ENCODE measurements at places on chromosomes 2 and 18. TPM values are rescaled to one million over a fixed set of nuclear protein-coding genes. Genes with fewer than 3 reads are reported as not detected.

DNA sequence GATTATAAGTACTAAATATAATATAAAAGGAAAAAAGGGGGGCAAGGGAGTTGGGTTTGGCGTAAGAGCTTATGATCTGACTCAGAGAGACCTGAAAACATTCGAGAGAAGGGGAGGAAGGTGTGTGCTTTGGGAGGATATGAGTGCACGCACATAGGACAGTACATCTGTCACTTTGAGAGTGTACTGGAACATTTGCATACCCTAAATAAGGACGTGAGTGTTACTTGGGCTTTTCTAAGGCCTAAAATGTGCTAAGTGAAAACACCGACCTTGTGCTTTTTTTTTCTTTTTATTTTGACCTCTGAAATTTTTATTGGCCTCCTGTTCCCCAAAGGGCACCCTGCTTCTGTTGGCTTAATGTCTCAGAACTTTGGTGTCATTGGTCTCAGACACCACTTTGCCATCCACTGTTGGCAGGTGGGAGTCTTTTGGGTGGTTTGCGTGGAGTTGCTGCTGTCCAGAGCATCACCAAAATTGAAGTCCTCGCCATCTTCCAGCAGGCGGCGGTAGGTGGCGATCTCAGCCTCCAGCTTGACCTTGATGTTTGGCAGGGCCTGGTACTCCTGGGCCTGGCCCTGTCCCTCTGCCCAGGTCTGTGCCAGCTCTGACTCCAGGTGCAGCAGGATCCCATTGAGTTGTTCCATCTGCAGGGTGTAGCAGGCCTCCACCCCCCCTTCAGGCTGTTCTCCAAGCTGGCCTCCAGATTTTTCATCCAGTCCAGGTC, 57.7 kb downstream of the CD28 start:
- H3K4me3 ChIP-seq, result no peak overlapping the region
- no peaks in the 10 kb centered on the region for H3K27me3 ChIP-seq
- peaks cover 2% of the 10 kb centered on the region for H3K4me1 ChIP-seq

The EFEMP1 gene
- total RNA-seq, result 43.9 TPM

The MAPK4 gene
- 16.3 TPM for total RNA-seq

The CYS1 gene
- 2.5 TPM for total RNA-seq

The CCDC178 gene
- total RNA-seq, result not detected

The UGT1A9 gene
- total RNA-seq, result not detected

DNA sequence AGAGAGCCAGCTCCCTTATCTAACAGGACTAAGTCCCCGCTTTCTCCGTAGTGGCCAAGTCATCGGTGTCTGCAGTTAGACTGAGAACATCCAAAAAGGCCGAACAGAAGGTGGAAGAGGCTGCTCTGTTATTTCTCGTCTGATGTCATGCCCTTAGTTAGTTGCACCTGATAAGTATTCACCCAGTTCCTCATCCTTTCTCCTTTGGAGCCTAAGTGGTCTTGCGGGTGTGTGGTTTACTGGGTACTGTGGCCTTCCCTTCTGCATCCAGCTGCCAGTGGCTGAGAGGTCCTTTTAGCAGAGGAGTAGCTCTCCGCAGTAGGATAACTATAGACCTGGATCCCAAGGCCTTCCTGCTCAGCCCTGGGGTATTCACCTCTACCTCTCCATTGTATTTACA, 211.6 kb downstream of the BCL2 start:
- DNase-seq, result no peak
- H3K36me3 ChIP-seq, result no peaks in the 10 kb centered on the region
- no peak overlapping the region for H3K27ac ChIP-seq
- no peak overlapping the region for H3K4me3 ChIP-seq
- no peaks in the 10 kb centered on the region for H3K4me1 ChIP-seq

The PRSS56 gene
- total RNA-seq, result not detected

GRCh38 chr18:66916834-66917233, 312.9 kb upstream of the CDH19 start:
- no peak overlapping the region for H3K4me3 ChIP-seq
- H3K4me1 ChIP-seq, result no peaks in the 10 kb centered on the region
- no peaks in the 10 kb centered on the region for H3K27me3 ChIP-seq
- no peak for DNase-seq
- H3K36me3 ChIP-seq, result no peaks in the 10 kb centered on the region

The EDAR gene
- total RNA-seq, result 0.69 TPM

GRCh38 chr2:164779383-164780057, 62.1 kb downstream of the COBLL1 start:
- H3K4me1 ChIP-seq, result peaks cover 44% of the 10 kb centered on the region
- H3K4me3 ChIP-seq, result no peak overlapping the region
- peaks cover 3% of the 10 kb centered on the region for H3K36me3 ChIP-seq
- DNase-seq, result no peak
- no peak overlapping the region for H3K27ac ChIP-seq

The GKN1 gene
- not detected for total RNA-seq

The NPC1 gene
- total RNA-seq, result 35.1 TPM

GRCh38 chr18:61350578-61350977, 17.3 kb downstream of the CDH20 start:
- no peaks in the 10 kb centered on the region for H3K36me3 ChIP-seq
- no peaks in the 10 kb centered on the region for H3K4me1 ChIP-seq
- no peaks in the 10 kb centered on the region for H3K27me3 ChIP-seq

GRCh38 chr18:55544014-55544413, 44.0 kb downstream of the TCF4 start:
- peaks cover 15% of the 10 kb centered on the region for H3K4me1 ChIP-seq
- H3K4me3 ChIP-seq, result no peak overlapping the region
- DNase-seq, result no peak
- no peaks in the 10 kb centered on the region for H3K27me3 ChIP-seq

DNA sequence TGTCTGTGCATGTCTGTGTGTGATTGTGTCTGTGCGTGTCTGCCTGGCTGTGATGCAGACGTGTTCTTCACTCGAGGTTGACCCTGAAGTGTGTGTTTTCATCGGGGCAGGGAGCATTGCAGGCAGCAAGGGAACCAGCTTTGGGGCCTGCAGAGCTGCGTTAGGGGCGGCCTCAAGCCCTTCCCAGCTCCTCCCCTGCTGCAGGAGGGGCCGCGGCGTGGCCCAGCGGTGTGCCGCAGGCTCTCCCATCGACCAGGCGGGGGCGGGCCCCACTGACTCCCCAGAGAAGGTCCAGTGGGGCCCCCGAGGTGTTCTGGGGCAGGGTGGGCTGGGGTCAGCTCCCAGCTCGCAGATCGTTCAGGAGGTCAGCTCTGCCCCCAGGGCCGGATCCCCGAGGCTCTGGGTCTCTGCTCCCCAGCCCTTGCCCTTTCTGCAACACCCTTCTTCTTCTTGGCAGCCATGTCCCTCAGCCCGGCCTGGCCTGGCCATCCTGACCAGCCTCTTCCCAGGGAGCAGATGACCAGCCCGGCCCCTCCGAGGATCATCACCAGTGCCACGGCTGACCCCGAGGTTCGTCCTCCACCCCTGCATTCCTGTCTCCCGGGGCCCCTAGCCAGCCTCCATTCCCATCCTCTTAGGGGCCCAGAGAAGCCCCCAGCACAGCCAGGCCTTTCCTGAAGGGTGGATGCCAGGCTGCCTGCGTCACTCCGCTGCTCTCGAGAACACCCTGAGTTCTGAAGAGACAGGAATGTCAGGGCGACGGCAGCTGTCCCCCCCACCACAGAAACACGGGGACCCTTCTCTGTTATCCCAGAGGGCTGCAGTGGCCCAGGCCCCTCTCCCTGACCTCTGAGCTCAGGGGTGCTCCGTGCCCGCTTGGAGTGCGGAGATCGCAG, 11.1 kb upstream of the KLHL30 start:
- H3K4me1 ChIP-seq, result no peaks in the 10 kb centered on the region
- no peak overlapping the region for H3K4me3 ChIP-seq

DNA sequence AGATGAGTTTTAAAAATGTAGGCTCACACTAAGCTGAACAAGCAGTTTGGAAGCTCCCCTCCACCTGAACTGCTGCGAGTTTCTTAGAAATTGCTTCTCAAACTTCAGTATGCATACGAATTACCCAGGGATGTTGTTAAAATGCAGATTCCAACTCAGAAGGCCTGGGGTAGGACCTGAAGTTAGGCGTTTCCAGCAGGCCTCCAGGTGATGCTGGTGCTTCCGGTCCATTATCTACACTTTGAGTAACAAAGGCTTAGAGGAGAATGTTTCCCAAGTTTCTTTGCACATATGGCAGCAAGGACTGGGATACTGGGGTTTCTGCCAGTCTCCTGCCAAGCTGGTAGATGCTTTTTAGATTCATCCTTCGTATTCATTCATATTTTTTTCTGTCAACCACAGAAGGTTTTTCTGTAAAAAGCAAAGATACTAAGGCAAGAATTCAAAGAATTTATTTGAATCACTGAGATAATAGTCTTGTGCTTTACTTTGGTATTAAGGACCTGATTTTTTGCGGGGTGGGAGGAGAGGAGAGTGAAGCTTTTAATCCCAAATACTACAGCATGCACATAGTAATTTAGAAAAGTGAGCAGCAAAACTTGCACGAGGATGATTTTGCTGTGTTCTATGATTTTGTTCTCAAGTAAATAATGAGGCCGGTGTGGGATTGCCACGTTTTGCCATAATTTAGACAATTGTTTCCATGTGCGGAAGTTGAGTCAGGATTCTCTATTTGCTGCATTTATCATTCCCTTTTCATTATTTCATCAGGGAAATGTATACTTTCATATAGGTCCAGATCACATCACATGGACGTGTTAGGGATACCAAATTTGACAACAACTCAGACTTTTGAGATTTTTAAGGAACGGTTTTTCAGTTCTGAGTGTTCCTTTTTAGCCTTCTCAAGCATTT, 137.6 kb upstream of the SPATS2L start:
- no peak overlapping the region for H3K4me3 ChIP-seq
- H3K27me3 ChIP-seq, result no peaks in the 10 kb centered on the region
- no peaks in the 10 kb centered on the region for H3K4me1 ChIP-seq
- no peaks in the 10 kb centered on the region for H3K36me3 ChIP-seq

- DNase-seq, result peak; percentile 86
- peaks cover 26% of the 10 kb centered on the region for H3K4me1 ChIP-seq
- H3K27me3 ChIP-seq, result no peaks in the 10 kb centered on the region
- peak within 1 kb of the TSS; percentile 99 for H3K4me3 ChIP-seq
- H3K36me3 ChIP-seq, result peaks cover 14% of the 10 kb centered on the region
- H3K27ac ChIP-seq, result peak within 1 kb of the TSS; percentile 100
Observed at GRCh38 chr2:200864176-200865034, at the start of gene CLK1. Gene CLK1 (minus strand): TSS chr2:200864658. CDS start chr2:200861862, 2,796 bp downstream.

DNA sequence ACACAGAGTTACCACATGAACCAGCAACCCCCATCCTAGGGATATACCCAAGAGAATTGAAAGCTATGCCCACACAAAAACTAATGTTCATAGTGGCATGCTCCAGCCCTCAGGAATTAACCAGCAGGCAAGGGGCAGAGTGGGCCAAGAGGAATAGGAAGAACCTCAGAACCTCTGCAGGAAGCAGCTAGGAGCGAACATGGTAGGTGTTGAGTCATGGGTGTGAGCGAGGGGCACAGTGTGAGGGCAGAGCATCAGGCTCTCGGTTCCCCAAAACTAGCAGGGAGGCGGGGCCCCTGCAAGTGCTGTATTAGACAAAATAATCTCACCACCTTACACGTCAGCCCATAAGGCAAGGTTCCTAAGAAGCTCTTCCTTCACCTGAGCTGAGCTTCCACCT, 5.6 kb upstream of the RUFY4 start:
- H3K36me3 ChIP-seq, result no peaks in the 10 kb centered on the region
- H3K27ac ChIP-seq, result no peak overlapping the region
- no peaks in the 10 kb centered on the region for H3K4me1 ChIP-seq
- H3K27me3 ChIP-seq, result peaks cover 52% of the 10 kb centered on the region

DNA sequence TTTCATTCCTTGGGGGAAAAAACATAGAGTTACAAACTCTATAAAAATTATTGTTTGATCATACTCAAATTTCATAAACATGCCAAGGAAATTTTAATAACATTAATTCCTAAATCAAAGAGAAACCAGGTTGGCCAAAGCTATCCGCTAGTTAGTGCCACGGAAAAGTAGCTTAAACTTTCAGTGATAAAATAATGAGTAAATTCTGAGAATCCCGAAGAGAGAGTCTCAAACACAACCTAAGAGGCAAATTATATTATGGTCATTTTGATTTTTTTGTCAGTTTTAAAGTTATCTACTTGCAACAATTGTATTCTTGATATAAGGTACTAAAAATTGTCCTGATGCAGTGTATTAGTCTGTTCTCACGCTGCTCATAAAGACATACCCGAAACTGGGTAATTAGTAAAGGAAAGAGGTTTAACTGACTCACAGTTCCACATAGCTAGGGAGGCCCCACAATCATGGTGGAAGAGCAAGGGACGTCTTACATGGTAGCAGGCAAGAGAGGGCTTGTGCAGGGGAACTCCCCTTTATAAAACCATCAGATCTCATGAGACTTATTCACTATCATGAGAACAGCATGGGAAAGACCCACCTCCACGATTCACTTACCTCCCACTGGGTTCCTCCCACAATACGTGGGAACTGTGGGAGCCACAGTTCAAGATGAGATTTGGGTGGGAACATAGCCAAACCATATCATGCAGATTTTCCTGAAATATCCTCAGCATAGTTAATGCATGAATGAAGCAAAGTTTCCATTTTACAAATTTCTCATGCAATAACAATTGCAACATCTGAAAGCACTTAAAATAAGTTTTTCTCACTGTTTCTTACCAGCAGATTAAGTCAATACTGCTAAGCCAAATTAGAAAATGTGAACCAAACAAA, 205.9 kb upstream of the STK17B start:
- H3K27me3 ChIP-seq, result no peaks in the 10 kb centered on the region
- no peak overlapping the region for H3K4me3 ChIP-seq
- DNase-seq, result no peak

DNA sequence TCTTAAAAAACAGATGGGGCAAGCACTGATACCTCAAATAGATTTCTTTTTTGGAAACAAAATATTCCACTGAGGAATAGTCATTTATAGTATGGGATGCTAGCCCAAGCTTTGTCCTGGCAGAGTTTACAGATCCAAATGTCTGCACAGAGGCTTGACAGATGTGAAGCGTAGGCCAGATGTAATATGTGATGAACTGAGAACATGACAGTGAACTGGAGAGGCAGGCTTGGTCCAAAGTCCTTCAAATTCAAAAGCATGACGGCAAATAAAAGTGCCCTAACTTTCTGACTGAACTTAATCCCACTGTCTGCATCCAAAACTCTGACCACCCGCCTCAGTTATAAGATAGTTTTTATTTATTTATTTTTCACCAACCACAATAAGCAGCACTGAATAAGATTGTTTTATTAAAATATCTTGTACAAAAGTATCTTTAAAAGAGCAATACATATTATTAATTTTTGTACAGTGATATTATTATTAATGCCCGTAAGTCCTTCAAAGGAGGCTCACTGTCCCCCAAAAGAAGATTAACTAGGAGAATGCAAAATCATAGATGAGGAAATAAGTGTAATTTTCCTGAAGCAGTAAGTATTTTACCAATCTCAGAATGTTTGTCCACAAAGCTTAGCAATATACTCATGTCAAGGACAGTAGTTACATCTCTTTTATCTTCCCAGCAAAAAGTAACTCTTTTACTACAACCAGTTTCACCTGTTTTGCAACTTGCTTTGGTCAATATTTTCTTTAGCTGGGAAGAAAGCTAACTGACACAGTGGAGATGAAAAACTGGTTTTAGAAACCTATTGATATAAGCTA, 10.7 kb upstream of the SPOPL start:
- H3K4me1 ChIP-seq, result peaks cover 41% of the 10 kb centered on the region
- H3K27ac ChIP-seq, result no peak overlapping the region
- peaks cover 1% of the 10 kb centered on the region for H3K36me3 ChIP-seq
- H3K4me3 ChIP-seq, result no peak overlapping the region
- no peaks in the 10 kb centered on the region for H3K27me3 ChIP-seq
